ENCODE measurements at places on chromosomes 12 and 14.

DNA sequence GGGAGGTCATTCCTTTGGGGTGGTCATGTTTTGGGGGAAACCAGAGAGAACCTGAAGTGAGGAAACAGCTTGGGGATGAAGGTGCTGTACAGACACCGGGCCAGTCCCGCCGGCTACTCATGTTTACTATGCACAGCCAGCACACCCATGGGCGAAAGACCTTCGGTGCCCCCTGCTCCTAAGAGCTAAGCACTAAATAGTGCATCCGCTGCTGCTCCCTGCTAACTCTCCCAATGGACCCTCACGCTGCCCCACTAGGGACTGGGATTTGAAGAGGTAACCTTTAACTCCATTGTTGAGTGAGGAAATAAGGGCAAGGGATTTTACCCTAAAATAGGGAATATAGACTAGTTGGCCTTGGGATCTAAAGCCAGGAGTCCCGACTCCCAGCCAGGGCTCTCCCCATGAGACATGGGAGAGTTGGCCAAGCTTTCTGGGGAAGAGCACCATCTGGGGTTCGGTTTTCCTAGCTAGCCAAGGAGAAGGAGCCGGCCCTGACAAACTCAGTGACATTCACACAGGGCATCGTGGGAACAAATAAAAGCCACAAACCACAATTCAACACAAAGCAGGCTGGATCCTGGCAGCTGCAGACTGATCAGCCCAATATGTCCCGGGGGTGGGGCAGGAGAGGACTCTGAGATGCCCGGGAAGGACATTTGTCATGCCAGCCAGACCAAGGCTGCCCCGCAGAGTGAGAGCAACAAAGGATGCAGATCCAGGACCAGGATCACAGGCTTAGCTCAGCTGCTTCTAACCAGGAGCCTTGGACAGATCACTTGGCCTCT is 91.7 kb downstream of the SINHCAF start:
- DNase-seq = no peak

DNA sequence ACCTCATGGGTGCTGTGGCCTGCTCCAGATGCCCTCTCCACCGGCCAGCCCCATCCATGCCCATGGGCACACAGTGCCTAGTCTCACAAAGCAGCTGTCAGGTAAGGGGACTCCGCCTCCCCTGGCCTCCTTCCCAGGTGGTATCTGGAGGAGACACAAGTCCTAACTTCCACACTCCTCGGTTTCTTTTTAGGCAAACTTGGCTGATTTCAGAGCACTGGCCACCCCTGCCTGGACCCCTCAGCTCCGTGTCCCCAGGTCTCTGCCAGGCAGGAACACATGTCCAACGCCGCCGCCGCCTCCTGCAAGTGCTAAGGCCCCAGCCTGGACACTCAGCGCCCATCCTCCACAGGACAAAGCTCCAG is 324.1 kb upstream of the DIO3 start:
- DNase-seq = no peak

DNA sequence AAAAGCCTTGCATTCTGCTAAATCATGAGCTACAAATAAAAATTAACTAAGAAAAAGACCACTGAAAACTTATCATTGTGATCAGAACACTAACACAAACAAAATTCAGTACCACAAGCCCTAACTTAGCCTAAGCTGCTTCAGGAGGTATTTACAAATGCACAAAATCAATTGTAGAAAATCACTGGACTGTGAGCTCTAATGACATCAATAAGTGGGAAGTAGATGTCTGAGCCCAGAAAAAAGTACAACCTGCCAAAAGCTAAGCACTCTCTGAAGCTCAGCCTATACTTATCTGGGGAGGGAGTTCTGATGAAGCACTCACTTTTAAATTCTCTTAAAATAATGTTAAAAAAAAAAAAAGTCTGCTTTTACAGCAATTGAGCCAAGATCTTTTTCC is 92.9 kb downstream of the SLCO1B1 start:
- no peak for DNase-seq

GRCh38 chr12:68675101-68675842 is 11.5 kb upstream of the NUP107 start:
- DNase-seq = peak; percentile 44

DNA sequence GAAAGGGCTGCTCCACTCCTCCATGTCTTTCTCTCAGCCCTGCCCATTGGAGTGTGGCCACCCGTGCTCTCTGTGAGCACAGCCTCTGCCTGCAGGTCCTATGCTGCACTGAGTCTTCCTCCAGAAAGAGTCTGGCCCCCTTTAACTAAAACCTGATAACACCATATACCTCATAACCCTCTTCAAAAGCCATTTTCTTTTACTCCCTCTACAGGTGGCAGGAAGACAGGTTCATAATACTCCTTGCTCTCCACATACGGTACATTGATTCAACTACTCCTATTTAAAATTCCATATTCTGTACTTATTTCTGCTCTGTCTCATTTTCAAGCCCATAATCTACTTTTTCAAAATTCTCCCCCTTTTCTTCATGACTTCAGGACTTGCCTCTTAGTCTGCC is 144.0 kb downstream of the HELB start:
- no peak for DNase-seq

GRCh38 chr12:117294189-117294603 is 67.2 kb downstream of the NOS1 start:
- DNase-seq = no peak

DNA sequence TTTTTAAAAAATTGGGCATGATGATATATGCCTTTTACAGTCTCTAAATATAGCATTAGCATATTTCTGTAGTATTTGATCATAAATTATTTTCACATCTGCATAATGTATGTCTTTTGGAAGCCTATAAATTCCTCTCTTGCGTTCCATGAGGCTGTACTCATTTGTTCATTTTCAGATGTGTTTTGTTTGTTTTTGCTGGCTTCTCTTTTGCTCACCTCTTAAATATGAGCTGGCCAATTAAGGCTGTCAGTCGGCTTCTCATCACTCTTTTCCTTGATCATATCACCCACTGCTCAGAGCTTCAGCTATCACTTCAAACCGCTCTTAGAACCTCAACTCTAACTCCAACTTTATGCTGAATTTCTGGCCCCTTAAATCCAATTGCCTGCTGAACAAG is 6.6 kb downstream of the TMEM263 start:
- no peak for DNase-seq

DNA sequence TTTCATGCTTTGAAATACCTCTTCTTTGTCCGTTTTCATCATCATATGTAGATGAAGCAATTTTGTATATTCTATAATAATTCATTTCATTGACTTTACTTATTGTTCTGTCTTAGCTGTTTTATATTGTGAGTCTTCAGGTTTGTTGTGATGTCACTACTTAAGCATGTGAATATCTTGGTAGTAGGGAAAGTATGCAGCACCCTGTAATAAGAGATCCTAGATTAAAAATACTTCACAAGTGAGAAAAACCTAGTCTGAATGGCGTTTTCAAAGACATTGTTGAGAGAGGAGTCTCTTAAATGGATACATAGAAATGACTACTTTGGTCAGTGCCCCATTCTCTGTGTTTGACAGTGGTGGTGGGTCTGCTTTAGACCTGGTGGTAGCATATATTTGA is 61.4 kb downstream of the SLC16A7 start:
- DNase-seq = no peak

DNA sequence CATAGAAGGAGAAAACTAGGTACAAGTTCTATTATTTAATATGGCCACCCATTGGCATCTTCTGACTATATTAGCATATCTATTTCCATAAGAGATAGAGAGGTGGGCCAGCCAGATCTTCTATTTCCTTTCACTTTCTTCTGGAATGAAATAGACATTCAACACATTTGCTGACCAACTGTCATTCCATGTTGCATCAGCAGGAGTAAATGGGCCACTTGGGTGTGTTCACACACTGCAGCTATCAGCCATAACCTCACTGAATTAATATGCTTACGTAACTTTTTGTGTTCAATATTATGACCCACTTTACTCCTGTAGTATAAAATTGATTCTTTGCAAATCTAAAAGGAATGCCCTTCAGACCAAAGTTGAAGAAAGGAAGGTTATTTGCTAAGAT is 106.2 kb upstream of the LGR5 start:
- DNase-seq = no peak

DNA sequence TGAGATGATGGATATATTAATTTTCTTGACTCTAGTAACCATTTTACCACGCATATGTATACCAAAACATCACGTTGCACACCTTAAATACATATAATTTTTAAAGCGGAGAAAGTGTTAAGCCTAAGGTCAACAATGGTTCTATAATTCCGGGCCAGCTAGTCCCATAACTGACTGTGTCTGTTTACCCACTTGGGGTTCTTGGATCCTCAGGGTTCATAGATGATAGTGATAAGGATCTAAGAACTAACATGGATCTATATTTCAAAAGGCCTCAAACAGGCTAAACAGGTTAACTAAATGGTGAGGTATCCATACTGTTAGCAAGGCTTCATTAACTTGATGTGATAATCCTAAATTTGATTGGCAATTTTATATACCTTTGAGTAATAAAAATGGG is 9.8 kb downstream of the SLC38A1 start:
- no peak for DNase-seq

DNA sequence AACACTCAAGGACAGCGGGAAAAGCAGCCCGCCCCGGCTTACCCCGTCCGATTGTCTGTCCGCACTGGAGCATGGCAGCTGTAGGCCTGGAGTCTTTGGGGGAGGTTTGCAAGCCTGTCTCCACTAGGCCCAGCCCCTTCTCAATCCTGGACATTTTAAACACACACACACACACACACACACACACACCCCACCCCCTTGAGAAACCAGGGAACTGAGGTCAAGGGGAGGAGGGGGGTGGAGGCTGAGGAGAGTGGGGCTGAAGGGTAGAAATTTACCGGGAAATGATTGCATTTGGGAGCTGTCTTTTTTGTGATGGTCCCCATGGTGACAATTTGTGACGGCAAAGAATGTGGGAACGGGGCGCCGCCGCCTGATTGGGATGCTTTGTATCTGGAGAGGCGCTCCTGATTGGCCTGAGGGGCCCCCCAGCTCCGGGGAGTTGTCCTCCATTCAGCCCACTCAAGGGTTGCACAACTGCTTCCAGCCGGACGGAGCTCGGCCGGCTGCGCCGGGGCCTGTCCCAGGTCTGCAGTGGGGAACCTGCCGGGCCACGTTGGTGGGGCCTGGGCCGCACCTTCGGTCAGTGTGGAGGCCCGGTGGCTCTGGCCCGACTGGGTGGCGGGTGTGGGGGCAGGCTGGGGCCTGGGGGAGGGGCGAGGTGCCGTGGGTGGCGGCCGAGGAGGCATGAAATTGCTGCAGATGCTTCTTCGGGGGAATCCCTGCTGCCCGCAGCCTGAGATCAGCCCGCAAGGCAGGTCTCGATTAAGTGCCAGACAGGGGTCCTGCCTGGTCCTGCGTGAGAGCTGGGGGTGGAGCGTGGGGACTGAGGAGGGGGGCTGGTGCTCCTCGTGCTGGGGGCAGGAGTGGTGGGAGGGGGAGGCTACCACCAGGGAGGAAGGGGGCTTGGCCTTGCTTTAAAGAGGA is at the start of gene FAM181A:
Gene FAM181A (plus strand): TSS at position 472 of the 927 bp plus-strand sequence. CDS start 942 bp downstream, outside the sequence.
- DNase-seq = no peak

DNA sequence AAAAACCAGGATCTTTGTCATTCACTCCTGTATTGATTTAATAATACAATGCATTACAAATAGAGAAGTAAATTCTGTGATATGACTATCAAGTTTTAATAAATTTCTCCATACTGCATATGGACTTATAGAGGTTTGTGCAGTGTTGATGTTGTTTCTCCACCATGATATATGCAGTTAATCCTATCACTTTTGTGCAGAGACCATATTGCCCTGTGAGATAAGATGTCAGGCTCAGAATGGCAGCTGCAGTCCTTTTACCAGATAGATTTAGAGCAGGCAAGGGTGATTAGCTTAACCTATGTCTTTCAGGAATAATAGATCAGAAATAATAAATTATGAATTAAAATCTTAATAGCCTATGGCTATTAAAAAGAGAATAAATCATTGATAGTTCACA is 38.6 kb upstream of the KCNJ8 start:
- DNase-seq = no peak

GRCh38 chr12:65022960-65023359 is 98.1 kb downstream of the WIF1 start:
- DNase-seq = no peak

GRCh38 chr12:132489078-132489601 is 811 bp upstream of the FBRSL1 start:
- peak; percentile 63 for DNase-seq

DNA sequence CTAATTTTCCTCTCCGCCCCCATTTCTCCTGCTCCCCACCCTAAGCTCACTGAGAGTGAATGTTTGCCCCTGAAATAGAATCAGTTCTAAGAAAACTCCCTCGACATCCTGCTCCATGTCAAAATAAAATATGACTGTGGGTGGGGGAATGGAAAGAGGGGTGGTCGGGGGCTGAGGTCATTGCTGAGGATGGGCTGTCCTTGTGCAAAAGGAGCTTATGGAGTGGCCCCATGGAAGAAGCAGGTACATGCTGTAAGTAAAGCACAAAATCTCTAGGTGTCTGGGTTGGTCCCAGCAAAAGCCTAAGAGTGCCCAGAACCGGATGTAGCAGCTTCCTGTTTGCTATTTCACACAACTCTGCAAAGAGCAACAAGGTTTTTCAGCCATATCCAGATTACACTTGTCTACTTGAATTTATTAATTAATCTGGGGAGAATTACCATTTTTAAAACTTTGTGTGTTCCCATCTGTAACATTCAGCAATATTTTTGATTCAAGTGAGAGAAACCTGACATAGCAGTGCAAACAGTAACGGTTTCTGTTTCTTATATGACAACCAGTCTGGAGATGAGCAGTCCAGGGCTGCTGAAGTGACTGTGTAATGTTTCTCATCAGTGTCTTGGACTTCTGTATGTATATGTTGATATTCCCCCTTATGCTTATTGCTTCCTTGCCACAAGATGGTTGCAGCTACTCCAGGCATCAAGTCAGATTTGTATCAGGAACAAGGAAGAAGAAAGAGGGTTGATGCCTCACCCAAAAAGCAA is 40.4 kb upstream of the GZMB start:
- DNase-seq = no peak

- no peak for DNase-seq
Measured at GRCh38 chr12:98002887-98003493, 512.4 kb upstream of the TMPO start.

DNA sequence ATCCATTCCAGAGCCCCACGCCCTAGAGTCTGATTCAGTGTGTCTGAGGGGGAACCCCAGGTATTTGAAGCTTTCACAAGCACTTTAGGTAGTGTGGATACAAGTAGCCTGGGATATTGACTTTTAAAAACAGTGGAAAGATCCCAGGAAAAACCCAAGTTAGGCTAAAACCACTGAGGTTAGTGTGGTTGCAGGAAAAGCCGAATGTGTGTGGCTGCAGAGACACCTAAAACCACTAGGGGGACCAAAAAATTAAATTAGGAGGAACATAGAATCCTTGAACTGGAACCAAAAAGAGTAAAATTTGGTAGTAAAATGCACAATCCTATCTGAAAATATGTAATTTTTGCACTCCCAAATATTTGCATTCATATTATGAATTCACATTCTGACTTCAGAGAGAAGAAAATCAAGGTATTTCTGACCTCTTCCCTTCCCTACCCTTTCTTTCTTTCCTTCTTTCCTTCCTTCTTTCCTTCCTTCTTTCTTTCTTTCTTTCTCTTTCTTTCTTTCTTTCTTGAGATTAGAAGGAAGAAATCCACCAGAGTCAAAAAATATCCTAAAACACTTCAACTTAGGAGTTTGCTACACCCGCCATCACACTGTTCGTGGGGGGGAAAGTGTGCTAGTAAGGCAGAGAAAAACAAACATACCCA is 37.8 kb downstream of the SLCO1A2 start:
- no peak for DNase-seq

- no peak for DNase-seq
Measured at GRCh38 chr14:76826122-76826521, at the start of gene LRRC74A. TSS of gene LRRC74A (plus strand) at chr14:76826408. CDS start at chr14:76826698, 290 bp downstream.
